Activated CD4-positive, alpha-beta T cell treated with anti-CD3 and anti-CD28 coated beads for 4 hours (primary cell): ENCODE measurements at places on chromosomes 16 and 17.

GRCh38 chr16:13453325-13453724 is 466.6 kb upstream of the ERCC4 start:
- no peak for DNase-seq

DNA sequence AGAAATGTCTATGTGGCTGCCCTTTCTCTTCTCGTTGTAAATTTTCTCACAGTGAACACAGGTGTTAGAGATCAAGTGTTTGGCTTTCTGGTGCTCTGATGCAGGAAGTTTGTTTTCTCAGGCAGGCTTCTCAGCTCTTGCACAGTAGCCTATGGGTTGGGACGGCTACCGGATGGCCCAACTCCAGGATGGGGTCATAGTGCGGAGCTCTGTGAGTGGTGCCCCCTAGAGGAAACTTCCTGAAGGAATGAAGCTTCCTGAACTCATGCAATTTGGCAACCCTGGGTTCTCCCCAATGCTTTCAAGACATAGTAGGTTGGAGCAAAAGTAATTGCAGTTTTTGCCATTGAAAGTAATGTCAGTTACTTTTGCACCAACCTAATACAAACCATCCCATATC is 407.5 kb upstream of the HSBP1 start:
- no peak for DNase-seq

- no peak for DNase-seq
Measured at GRCh38 chr17:77905766-77906165, 52.7 kb upstream of the TNRC6C start.

- no peak for DNase-seq
Measured at GRCh38 chr16:11283820-11284248, 2.7 kb upstream of the PRM1 start.

GRCh38 chr17:20206591-20206990 is 197.4 kb downstream of the SPECC1 start:
- DNase-seq, result no peak

GRCh38 chr17:27306276-27306835 is 12.4 kb downstream of the WSB1 start:
- DNase-seq, result no peak

- no peak for DNase-seq
Measured at GRCh38 chr17:14596224-14596623, 295.3 kb downstream of the HS3ST3B1 start.

DNA sequence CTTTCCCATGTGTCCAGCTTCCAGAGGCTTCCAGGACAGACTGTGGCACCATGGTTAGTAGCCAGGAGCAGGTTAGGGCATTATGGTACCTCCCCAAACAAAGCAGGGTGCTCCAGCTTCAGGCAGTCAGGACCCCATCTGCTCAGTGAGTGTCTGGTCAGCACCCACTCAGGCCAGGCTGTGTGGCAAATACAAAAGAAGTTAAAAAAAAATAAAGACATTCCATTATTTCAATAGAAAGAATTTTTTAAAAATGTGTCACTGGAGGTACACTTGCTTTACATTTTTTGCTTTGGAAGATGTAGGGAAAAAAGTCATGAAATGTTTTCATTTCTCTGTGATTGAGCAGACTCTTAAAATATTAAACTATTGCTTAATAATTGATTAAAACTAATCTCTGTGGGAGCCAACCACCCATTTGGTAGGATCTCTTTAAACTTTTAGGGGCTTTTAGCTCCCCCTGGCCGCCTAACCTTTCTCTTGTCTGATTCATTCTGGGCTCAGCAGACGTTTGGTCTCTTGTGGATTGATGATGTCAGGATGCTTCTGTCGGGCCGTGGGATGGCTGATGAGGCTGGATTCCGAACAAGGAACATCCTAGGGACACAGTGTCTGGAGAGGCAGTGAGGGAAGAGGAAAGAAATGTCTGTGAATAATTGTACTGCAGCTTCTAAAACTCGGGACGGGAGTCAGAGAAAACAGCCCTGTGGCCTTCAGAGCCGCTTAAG is 28.4 kb upstream of the NPTX1 start:
- no peak for DNase-seq

DNA sequence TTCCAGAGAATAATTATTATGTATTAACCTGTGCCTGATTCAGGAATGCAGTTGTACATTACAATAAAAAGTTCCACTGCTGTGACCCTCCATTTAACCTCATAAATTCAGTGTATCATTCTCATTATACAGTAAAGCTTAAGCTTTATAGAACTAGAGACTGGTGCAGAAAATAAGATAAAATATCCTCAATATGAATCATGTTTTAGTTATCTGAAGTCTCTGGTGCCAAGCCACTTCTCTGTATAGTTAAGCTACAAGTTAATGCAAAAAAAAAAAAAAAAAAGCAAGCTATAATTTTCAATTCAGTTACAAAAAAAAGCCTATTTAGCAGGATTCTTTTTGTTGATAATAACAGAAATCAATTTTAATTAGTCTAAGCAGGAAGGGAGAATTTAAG is 22.4 kb upstream of the SMIM36 start:
- DNase-seq, result no peak

- no peak for DNase-seq
Measured at GRCh38 chr16:49281480-49281842, at the start of gene CBLN1. Gene CBLN1 (minus strand): TSS chr16:49281838. CDS start chr16:49281465, 373 bp downstream.

DNA sequence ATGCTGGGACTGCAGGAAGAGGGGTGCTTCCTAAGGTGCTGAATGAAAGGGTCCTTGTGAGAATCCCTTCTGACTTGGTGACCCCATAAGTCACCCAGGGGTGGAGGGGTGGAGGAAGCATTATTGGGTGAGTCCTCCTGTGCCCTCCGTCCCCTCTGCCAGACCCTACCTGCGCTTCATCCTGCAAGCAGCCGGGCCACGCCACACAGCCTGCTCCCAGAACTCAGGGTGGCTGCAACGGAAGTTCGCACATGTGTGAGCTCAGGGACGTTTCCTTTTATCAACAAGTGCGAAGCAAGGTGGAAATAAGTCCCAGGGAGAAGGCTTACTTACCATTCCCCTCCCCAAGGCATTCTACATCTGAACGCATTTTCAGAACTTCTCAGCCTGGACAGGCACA is 40.9 kb downstream of the COX4I1 start:
- no peak for DNase-seq

DNA sequence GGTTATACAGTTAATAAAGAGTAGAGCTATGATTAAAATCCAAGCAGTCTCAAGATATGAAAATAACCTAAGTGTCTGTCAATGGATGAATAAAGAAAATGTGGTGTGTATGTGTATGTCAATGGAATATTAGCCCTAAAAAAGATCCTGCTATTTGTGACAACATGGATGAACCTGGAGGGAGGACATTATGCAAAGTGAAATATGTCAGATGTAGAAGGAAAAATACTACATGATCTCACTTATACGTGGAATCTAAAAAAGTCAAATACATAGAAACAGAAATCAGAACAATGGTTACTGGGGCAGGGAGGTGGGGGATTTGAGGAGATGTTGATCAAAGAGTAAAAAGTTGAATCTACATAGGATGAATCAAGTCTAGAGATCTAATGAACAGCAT is 20.4 kb downstream of the BRIP1 start:
- DNase-seq, result no peak

GRCh38 chr17:37848690-37849616 is 75.3 kb upstream of the TBC1D3K start:
- no peak for DNase-seq

GRCh38 chr16:54411544-54411943 is 125.0 kb upstream of the IRX3 start:
- no peak for DNase-seq

DNA sequence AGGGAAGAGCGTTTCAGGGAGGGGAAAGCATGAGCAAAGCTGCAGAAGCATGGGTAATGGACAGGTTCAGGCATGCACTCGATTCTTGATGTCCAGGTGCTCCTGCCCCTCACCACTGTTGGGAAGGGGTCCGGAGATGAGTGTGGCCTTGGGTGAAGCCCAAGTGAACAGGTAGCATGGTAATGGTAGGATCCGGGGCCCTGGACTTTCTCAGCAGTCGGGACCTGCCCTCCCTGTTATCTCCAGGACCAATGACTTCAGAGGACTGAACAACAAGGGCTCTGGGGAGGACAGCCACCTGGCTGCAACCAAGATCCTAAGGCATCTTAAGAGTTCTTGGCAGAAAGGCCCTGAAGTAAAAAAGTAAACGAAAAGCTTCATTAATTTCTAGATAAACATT is 306.8 kb downstream of the CPPED1 start:
- no peak for DNase-seq

DNA sequence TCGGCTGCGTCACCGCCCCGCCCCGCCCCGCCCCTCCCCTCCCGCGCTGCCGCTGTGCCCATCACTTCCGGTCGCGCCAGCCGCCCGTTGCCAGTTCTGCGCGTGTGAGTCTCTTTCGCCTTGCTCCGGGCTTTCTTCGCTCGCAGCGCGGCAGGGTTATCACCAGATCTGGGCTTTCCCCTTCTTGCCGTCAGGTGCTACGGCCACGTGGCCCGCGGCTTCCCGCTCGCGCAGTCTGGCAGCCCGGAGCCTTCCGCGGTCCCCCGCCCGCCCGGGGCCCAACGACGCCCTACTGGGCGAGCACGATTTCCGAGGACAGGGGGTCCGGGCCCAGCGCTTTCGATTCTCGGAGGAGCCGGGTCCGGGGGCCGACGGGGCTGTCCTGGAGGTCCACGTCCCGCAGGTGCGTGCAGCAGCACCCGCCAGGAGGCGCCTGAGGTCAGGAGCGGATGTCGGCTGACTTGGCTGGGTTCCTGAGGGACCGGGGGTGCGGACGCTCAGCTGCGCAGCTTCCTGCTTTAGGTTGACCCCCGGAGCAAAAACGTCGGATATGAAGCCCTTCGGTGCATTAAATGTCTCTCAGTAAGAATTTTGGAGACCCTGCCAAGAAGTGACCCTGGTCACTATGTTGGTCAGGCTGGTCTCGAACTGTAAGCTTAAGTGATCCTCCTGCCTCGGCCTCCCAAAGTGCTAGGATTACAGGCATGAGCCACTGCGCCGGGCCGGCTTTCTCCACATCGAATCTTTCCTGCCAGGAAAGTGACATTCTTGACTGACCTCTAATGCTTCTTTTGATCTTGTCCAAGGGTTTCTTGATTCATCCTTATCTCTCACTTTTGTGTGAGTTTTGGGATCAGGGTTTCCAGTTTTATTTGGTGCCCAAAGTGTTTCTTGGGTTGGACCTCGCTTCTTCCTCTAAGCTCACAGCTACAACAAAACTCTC is at the start of gene METTL23:
Gene METTL23, plus strand, starts transcription at position 64 of the 943 bp plus-strand sequence. CDS start 2,872 bp downstream, outside the sequence.
- peak; percentile 77 for DNase-seq

DNA sequence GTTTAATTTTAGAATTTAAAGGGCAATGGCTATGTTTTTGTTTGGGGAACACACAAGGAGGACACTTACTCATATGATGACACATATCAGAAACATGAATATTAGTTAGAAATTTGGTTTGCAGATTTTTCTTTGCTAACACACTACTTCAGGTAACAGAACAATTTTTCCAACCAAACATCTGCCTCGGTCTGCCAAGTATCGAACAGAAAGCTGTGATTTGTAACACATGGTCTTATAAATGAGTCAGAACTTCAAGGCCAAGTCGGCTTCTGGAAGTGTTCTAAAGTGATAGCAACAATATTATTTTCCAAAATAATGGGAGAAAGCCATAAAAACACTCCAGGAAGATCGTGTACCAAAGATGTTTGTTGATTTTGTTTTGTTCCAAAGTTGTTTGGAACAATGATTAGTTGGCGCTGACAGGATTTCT is 75.9 kb upstream of the PMFBP1 start:
- no peak for DNase-seq
